ENCODE measurements at places on chromosomes 3 and 15.
A peak's percentile ranks its signal among the peaks of the same experiment; 100 is the strongest.

GRCh38 chr3:18774319-18775088 is 349.4 kb upstream of the SATB1 start:
- no peak for DNase-seq

- no peak for DNase-seq
Observed at GRCh38 chr3:40737343-40737742, 212.6 kb downstream of the ZNF621 start.

DNA sequence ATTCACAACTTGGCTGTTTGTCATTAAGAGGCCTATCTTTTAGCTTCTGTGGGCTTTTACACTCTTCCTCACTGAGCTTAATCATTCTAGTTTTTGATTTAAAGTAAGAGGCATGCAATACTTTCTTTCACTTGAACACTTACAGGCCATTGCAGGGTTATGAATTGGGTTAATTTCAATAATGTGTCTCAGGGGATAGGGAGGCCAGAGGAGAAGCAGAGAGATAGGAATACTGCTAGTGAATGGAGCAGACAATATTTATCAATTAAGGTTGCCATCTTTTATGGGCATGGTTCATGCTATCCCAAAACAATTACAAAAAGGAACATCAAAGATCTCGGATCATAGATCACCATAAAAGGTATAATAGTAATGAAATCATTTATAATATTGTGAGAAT is 189.8 kb downstream of the EPHA3 start:
- no peak for DNase-seq

DNA sequence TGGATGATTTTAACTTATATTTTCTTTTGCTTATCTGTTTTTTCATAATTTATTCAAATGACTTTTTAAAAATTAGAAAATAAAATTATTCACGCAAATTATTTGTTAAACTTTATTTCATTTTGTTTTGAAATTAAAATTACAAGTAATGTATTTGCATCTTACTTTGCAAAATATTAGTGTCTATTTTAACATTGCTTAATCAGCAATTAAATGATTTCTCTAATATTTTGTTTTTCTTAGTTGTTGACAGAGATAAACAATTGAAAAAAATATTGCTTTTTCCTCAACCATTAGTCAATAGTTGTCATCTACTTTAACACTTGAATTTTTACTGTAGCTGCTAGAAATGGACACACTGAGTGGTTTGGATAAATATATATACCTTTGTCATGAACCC is 32.8 kb upstream of the PYDC2 start:
- no peak for DNase-seq

- peak; percentile 53 for DNase-seq
Observed at GRCh38 chr15:57541805-57542504, 49.7 kb upstream of the MYZAP start.

DNA sequence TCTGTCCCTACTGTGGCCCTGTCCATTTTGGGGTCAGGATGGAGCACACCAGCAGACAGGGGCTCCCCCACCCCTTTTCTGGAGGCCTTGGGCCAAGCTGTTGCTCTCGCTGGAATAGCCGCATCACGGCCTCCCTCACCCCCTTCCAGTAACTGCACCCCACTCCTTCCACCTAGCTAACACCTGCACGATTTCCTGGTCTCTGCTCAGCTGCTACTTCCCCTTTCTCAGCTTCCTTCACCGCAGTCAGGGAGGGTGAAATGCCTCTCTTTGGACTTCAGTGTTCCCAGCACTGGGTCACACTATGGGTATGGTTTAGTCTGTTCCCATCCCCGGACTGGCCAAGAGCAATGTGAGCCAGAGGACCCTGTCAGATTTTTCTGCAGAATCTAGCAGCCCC is 400.2 kb downstream of the MCTP2 start:
- DNase-seq: peak; percentile 10

DNA sequence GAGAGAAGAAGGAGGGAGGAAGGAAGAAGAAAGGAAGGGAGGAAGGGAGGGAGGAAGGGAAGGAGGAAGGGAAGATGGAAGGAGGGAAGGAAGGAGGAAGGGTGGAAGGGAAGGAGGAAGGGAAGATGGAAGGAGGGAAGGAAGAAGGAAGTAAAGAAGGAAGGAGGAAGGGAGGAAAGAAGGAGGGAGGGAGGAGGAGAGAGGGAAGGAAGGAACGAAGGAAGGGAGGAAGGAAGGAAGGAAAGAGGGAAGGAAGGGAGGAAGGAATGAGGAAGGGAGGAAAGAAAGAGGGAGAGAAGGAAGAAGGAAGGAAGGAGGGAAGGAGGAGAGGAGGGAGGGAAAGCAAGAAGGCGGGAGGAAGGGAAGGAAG is 31.8 kb upstream of the ALDH1L1 start:
- no peak for DNase-seq

DNA sequence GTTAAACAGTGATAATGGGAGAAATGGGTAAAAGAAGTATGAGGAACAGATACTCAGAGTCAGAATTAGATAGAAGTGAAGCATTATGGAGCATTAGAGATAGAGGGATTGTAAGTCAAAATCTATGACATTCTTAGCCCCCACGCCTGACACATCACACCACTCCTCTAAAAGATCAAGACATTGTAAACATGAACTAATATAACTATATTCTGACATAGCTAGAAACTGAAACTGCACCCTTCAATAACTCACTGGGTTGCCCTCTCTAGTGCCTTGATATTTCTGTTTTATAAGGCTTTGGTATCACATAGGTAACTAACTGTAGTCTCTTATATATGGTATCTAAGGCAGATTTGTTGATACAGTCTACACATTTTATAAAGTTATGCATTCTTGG is 684.3 kb upstream of the DPPA4 start:
- DNase-seq: no peak

- no peak for DNase-seq
Observed at GRCh38 chr3:102102394-102102793, 253.1 kb downstream of the NFKBIZ start.

Data from GM10248 (cell line).